ENCODE measurements at places on chromosomes 13 and 19.

DNA sequence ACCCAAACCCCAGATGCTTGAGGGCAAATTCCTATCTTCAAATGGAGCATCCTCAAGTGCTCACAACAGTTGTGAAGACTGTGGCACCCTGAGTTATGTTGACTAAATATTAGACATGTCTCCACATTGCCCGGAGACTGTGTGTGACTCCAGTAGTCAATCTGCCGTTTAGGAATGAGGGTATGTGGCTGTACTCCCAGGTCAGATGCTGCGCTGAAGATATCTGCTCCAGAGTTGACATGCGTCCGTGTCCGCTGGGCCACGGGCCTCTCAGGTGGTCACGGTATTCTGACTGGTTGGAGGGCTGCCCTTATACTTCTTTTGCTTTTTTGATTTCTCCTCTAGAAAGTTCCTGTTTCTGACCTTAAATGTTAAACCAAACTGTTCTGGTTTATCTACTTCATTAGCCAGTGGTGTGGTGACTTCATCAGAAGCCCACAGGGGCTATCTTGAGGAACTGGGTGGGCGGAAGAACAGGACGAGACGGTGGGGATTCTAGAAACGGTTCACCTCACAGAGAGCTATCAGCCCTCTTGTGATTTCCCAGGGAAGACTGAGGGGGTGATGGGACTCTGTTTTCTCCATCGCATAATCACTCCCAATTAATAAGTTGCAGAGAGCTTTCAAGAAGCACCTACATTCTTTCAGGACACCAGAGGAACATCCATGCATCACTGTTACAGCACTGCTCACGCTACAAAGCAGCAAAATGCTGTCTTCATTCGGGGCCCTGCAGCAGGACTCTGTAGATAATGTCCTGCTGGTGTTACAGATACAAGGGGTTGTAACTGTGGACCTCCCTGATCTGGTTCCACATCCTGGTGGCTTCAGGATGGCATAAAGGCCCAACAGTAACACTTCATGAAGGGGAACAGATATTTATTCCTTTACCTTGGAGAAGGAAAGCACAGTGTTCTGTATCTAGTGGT lies 1.3 kb upstream of the LCP1 start:
- no peak for DNase-seq

- DNase-seq = no peak
Measured at GRCh38 chr13:95447814-95448213, 104.7 kb upstream of the CLDN10 start.

- DNase-seq = no peak
Measured at GRCh38 chr13:51781246-51782022, 22.5 kb downstream of the DHRS12 start.

DNA sequence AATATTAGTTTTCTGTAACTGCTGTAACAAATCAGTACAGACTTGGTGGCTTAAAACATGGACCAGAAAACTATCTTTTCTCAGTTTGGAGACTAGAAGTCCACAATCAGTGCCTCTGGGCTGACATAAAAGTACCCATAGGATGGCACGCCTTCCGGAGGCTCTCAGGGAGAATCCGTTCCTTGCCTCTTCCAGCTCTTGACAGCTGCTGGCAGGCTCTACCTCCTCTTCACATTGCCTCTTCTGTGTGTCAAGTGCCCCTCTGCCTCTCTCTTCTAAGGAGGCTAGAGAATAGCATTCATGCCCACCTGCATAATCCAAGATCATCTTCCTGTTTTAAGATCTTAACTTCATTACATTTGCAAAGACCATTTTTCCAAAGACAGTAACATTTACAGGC lies 1194.2 kb downstream of the EFNB2 start:
- no peak for DNase-seq

GRCh38 chr13:32036757-32037156 lies 5.2 kb downstream of the FRY start:
- DNase-seq = no peak

DNA sequence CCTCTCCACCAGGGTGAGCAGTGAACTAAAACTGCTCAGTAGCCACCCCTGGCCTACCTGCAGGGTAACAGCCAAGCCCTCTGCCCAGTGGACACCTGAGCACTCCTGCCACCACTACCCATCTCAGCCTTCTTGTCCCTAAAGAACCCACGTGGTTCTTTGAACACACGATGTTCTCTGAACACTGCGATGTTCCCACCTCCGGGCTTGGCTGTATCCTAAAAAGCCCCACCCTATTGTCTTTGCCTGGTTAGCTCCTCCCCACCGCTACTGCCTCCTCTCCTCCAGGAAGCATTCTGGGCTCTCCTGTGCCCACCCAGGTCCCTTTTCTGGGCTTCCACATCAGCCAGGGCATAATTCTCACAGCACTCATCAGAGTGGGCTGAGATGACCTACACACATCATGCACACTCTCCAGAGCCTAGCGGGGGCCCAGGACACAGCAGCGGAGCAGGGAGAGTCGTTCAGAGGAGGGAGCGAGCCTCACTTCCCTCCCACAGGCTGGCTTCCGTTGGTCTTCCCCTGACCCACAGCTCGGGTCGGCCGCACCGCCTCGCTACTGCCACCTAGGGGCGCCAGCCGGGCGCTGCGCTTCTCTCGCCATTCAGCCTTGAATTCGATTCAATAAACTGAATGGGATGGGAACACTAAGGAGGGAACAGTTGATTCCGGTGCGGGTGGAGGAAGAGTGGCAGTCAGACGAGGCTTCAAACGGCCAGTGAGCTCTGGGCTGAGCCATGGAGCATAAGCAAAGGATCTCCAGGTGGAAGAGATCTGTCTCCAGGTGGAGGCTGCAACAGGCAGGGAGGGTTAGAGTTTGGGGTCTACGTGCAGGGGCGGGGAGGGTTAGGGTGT lies 3.2 kb downstream of the ELAVL1 start:
- DNase-seq = peak; percentile 78

GRCh38 chr13:34401696-34402095 lies 540.4 kb upstream of the NBEA start:
- no peak for DNase-seq

DNA sequence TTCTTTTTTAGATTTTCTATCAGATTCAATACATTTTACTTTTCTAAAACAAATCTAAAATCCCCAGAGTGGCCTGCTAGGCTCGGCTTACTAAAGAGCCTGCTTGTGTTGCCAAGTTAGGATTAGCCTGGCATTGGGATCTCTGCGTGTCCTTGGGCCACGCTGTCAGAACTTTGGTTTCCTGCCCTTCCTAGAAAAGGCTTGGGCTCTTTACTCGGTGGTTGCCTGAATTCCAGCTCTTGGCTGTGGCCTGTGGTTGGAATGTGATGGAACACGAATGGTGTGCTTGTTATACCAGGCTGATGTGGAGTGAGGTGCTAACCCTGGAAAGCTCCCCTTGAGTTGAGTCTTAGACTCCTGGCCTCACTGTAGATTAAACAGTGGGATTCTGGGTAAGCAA lies 8.5 kb downstream of the SPATA13 start:
- DNase-seq = no peak

DNA sequence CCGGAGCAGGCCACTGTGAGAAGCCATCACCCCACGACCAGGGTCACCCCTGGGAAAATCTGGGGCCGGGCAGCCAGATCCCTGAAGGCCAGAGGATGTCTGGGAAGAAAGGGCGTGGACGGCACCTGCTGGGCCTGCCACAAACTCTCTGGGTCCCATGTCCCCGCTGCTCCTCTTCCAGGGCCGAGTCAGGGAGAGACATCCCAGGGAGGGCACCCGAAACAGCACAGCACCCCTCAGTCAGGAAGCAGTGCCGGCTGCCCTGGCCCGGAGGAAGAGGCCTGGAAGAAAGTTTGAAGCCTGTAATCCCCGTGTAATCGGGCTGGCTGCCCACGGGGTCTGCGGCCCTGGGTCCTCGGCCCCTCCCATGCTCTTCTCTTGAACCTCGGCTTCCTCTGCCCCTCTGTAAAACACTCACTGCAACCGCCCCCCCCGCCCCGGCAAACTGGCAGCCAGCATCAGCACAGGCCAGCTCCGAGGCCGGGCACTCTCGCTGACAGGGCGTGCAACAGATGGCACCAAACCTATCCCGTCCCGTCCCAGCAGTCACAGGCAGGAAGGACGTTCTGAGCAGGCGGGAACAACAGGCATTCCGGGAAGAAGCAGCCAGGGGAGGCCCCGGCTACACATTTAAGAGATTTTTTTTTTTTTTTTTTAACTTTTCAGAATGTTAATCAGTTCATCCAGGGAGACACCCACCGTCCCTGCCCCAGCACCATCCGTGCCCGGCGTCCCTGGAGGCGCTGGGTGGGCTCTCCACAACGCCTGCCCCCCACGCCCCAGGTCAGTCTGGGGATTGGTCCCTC lies 1.5 kb downstream of the SBNO2 start:
- no peak for DNase-seq

DNA sequence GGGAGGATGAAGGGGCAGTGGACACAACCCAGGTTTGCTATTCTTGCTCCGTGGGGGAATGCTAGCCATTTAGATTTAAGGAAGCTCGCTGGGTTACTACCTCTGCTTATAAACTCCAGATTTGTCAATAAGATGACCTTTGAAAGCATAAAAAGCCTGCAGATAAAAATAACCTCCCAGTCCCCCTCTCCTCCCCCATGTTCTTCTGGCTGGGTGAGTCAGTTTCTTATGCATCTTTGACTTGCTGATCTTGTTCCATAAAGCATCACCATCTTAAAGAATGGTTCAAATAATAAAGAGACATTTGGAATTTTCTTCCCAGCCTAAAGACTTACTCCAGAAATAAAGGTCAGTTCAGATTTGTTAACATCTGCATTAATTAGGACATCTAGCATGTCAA lies 118.3 kb upstream of the RNF113B start:
- no peak for DNase-seq

- no peak for DNase-seq
Measured at GRCh38 chr13:40148101-40148500, 492.6 kb downstream of the COG6 start.

DNA sequence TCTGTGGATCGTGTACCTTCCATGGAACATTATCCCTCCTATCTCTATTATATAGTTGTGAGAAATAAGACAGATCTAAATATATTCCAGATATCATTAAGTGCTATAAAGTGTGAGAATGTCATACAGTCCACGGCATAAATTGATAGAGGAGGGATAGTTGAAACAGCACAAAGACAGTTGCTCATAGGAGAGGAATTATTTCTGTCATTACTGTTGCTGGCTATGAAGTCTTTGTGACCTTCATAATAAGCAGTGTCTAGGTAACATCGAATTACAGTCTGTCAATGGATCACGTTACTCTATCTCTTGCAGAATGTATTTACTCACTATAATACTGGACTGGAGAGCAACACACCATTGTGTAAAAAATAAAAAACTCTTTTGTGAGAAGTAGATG lies 671.5 kb upstream of the PCDH20 start:
- no peak for DNase-seq

DNA sequence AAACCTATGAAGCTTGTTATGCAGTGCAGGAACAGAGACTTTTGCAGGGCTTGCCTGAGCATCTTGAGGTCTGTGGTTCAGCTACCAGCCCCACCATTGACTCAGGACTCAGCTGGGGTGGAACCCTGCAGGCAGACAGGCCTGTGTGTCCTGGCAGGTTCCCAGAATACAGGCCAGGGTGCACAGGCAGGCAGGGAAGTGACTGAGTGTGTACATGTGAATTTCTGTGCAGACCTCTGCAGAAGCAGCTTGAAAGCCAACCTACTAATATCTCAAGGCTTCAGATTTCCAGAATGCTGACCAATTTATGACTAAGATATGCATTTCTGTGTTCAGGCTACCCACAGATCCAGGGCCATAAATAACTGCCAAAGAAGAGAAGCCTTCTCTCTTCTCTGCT lies 254.4 kb downstream of the DLEU7 start:
- no peak for DNase-seq

GRCh38 chr13:100511466-100511865 lies 77.1 kb downstream of the GGACT start:
- DNase-seq = no peak

DNA sequence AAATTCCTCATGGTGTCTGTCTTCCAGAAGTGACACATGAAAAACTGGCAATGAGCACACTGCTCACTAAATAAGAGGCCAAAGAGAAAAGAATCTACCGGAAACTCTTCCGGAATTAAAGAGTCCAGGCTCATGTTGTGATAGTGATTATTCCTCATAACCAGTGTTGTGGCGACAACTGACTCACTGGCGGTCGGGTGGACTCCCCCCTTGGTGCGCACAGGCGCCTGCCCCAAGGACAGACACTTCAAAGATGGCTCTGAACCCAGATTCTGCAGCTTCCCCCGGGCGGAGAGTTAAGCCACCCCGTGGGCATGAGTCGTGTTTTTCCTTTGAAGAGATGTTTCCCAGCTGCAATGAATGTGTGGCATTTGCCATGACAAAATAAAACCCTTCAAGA lies 10.3 kb downstream of the IL17D start:
- no peak for DNase-seq

DNA sequence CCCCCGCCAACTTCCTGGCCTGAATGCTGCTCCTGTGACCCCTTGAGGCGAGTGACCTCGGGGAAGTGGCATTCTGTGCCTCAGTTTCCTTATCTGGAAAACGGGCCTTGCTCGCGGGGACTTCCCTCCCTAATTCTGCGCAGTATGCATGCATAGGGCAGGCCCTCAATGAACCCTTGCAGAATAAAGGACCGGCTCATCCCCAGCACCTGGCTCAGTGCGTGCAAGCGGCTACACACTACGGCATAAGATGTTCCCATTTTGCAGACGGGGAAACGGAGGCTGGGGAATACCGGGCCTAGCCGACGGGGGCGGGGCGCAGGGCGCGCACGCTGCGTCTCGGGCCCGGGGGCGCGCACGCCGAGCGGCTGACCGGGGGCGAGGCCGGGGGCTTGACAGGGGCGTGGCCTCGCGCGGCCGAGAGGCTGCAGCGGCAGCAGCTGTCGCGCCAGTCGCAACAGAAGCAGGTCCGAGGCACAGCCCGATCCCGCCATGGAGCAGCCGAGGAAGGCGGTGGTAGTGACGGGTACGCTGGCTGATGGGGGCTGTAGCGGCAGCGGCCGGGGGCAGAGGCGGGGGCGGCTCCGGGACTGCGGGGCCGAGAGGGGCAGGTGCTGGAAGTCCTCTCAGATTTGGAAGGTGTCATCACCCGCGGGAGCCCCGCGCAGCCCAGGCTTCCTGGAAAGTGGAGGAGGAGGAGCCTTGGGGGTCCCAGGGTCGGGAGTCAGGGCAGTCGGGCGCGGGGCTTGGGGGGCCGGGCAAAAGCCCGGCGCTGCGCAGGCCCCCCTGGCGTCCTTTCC lies at the start of gene PGPEP1:
TSS of gene PGPEP1 (plus strand) at position 409 of the 800 bp plus-strand sequence. CDS start at position 493, 84 bp downstream.
- DNase-seq = peak; percentile 87

DNA sequence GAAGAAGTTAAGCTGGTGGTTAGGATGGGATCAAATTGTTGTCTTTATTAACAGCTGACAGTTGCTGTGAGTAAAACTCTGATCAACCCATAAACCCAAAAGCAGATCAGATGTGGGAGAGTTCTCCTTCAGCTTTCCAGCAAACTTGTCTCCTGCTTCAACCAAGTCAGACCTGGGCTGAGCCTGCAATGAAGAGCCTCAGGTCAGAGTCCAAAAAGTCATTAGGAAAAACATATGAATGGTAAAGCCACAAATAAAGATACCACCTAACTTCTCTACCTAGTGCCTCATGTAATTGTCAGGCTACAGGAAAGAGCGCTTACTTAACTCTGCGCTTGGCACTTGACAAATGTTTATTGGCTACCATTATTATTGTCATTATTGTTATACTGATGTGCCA lies 21.9 kb upstream of the UBE2L5 start:
- DNase-seq = no peak

- no peak for DNase-seq
Measured at GRCh38 chr19:4800591-4801081, 9.1 kb downstream of the FEM1A start.
